Retina (tissue), 1 donor: ENCODE measurements at places on chromosomes 6 and 20.

DNA sequence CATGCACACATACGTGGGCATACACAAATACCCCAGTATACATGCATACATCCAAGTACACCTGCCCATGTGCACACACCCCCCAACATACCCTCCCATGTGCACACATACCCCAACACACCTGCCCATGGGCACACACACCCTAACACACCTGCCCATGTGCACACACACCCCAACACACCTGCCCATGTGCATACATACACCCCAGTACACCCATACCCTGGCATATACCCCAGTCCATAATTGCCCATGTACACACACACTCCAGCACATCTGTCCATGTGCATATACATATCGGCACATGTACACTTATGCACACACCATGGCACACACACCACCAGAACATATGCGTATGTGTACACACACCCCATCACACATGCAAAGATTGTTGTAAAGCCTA, 475.2 kb downstream of the PREX1 start:
- DNase-seq, result no peak

GRCh38 chr6:16514249-16514648, 247.0 kb downstream of the ATXN1 start:
- DNase-seq, result peak; percentile 59

DNA sequence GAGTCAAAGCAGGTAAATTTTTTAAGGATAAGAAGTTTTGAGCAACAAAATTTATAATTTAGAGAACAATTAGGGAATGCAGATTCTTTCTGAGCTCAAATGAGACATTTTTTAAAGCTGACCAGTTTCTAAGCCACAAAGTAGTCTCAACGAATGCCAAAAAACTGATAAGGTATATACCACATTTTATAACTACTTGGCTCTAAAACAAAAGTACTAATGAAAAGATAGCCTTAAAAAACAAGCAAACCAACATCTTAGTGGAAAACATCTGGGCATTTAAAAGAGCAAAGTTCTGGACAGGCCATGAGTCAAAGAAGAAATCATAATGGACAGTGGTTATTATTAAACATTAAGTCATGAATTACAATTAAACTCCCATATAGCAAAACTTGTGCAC, 23.2 kb upstream of the RNF146 start:
- no peak for DNase-seq

- DNase-seq, result peak; percentile 33
Measured at GRCh38 chr6:14882394-14883026, 363.4 kb upstream of the JARID2 start.

DNA sequence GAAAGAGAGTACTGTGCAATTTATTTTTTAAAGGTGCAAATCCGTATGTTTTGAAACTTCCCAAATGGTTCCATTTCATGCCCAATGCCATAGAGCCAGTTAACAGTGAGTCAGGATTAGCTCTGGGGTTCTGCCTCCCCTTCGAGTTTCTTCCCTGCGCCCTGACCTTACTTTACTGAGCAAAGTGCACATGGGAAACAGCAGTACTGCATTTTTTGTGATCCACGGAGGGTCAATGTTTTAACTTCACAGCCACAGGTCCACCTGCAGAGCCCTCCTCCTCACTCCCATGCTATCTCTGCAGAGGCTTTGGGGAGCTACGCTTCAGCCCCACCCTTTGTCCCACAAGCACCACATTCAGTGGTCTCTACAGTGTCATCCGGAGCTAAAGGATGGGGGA, 44.0 kb upstream of the CNKSR3 start:
- DNase-seq, result no peak

GRCh38 chr6:31114541-31114878, at the start of gene PSORS1C1:
TSS of gene PSORS1C1 (plus strand) at chr6:31114800. CDS start at chr6:31129633, 14,833 bp downstream.
- DNase-seq, result no peak

DNA sequence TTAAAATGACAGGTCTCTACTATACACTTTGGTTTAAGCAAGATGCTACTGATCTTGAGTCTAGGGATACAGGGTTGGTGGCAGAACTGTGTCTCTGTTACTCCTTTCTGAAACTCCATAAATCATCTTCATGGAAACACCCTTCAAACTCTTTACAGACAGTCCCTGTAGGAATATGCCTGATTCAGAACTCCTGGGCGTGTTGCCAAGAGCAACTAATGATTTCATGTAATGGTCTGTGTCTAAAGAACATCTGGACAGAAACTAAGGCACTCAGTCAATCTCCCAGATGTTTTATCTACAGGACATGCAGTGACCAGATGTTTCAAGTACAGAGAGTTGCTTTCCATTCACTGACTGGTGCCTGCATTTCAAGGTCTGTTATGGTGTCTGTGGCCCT, 464.4 kb upstream of the CHD6 start:
- no peak for DNase-seq

GRCh38 chr6:165586706-165587105, 76.3 kb downstream of the PDE10A start:
- no peak for DNase-seq

DNA sequence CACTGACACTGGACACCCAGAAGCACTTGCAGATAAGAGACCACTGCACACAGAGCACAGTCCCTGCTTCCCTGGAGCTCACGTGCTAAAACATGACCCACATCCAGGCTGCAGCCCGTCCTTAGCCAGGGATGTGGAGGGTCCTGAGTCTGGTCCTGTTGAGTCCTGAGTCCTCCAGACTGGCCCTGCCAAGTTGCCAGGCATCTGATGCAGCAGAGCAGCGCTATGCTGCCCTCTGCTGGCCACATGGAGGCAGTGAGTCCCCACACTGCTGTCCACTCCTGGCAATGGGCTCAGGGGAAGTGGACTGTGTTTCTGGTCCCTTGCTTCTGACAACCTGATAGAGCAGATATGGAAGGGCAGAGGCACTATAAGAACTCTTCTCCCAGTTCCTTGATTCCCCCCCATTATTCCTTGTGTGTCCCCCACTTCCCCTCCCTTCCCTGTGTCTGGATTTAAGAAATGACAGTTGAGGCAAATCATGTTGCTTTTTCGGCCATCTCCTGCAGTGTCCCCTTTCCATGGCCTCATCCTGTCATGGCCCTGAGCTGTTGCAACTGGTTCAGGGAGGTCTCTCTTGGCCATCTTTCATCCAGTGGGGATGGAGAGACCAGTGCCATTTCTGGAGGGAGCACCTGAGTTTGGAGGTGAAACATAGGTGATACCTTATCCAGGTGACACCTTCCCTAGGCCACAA, 86.0 kb downstream of the DHX35 start:
- DNase-seq, result peak; percentile 73

- DNase-seq, result no peak
Measured at GRCh38 chr6:108764580-108764950, 83.7 kb upstream of the ARMC2 start.

GRCh38 chr6:68635412-68635705, 277 bp downstream of the ADGRB3 start:
- no peak for DNase-seq

DNA sequence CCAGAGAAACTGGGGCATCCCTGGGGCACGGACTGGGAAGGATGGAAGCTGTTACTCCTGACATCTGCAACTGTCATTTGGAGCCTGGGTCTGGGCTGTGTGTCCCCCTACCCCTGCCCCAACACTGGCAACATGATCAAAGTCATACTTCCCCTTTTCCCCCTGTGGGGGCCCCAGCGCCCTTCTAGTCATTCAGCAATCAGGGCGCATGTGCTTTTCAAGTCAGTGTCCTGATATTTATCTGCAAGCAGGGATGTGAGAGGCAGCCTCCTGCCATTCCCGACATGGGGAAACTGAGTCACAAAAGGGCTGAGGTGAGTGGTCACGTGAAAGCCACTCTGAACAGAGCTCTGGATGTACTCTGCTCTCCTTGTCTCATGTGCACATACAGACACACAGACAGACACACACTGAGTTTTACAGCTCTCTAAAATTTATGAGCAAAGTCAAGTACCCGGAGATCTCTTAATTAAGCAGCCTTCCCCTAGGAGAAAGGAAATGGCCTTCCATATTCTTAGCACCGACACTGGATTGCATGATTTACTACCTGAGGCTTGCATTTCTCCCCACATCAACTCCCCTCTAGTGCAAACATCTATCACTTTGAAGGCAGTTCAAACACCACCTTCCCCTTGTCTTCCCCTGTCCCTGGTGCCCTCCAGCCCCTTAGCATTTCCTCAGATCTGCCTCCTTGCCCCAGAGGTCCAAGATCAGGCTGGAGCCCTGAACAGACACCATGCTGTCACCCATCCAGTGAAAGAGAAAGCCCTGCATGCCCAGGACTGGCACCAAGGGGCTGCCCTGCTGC, 170.7 kb downstream of the CDC5L start:
- no peak for DNase-seq

GRCh38 chr6:136761227-136761922, 30.9 kb downstream of the MAP3K5 start:
- no peak for DNase-seq

DNA sequence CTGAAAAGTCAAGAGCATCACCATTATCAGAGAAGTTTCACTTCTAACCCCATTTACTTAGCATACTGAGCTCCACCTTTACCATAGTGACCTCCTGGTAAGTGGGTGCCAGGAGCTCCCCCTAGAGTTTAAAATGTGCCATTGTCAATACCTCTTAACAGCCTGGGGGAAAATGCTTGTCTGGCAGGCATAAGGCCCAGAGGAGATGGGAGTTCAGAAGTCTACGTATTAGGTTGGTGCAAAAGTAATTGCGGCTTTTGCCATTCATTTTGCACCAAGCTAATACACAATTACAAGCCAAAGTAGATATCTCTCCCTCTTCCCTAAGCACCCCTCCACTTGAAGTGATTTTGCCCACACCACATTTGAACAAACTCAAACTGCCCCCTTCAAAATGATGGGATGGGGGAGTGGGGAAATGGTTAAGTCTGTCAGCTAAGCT, 919.0 kb downstream of the KIF16B start:
- no peak for DNase-seq

- no peak for DNase-seq
Measured at GRCh38 chr20:316316-317068, 8.9 kb upstream of the SOX12 start.

DNA sequence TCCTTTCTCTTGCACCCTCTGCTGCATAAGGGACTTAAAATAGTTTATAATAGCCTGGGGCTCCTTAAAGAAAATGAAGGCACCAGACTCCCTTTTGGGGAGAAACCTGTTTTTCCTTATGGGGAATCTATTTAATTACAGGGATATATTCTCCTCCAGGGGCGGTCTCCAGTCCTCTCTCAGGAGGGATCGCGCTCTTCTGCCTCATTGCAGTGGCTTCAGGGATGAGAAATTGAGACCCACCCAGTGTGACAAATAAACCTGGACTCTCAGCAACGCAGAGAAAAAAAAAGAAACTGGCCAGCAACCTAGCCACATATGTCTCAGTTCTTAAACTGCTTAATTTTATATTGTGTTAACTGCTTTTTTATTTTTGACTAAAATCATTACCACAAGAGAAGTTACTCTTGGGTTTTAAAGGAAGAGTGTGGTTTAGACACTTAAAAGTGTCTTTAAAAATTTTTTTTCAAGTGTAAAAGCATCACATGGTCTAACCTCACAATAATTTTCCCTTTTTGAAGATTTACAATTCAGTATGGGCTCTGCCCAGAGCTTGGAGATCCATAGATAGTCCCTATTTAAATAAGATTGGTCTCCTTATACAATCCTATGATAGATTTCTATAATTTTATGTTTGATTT, 11.7 kb upstream of the GOPC start:
- DNase-seq, result no peak

DNA sequence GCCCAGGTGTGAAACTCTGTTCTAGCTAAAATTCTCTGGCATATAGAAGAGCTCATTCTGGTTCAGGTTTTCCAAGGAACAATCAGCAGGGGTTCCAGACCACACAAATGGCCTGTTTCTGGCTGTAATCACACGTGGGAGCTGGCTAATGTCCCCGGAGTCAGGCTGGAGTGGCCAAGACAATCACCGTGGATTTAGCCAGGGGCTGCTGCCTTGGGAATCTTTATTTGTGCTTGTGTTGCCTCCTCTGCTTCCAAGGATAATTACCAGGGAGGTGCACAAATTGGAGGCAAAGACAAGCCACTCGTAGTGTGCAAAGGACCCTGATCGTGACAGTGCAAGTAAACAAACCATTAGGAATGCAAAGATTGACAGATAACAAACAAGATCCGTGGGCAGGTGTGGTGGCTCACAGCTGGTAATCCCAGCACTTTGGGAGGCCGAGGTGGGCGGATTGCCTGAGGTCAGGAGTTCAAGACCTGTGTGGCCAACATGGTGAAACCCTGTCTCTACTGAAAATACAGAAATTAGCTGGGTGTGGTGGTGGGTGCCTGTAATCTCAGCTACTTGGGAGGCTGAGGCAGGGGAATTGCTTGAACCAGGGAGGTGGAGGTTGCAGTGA, 77.3 kb downstream of the KCNB1 start:
- no peak for DNase-seq

GRCh38 chr6:33668914-33669313, 42.6 kb downstream of the UQCC2 start:
- DNase-seq, result no peak

DNA sequence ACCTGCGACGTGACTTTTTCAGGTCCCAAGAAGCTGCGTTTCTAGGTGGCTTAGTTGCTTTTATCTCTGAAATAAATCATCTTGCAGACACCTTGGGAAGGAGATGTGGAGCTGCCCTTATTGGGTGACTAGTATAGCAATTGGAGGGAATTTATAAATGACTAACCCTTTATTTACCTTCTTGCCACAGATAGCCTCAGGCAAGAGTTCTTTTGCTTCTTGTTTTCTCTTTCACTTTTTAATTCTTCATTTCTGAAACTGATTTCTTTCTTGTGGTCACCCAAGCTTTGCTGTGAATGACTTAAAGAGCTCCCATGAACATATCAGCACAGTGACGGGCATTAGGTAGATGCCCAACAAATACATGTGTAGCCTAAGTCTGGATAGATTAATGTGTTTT, 3.0 kb downstream of the ADGRF4 start:
- no peak for DNase-seq

DNA sequence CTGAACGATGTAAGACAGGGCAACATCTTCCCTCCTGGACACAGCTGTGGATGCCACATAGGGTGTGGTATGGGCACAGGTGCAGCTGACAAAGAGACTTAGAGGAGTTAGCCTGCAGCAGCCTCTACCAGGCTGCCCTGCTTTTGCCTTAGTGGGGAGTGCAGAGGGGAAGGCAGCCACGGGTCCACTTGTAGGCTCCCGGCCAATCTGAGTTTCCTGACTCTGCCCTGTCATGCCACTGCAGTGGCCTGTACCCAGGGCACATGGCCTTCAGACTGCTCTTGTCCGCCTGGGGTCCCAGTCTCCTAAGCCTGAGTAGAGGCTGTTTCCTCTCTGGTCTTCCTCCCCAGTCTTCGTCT, 17.1 kb upstream of the CST9L start:
- DNase-seq, result no peak

DNA sequence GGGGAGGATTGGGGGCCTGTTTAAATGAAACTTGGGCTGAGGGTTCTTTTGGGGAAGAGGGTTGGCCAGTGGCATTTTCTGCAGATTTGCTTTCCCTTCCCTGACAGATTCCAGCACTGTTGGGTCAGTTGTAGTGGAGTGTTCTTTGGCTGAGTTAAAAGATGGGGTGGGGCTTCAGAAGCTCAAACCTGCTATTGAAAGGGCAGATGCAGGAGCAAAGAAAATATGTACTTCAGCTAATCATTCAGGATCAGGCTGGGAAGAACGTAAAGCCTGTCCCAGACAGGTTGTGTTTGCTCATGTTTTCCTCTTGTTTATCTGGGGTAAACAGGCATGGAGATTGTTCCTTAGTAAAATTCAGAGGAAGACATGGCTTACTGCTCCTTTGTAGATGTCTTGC, 2.5 kb downstream of the SASH1 start:
- DNase-seq, result no peak
